ENCODE measurements at places on chromosomes 13 and 19.
A peak's percentile ranks its signal among the peaks of the same experiment; 100 is the strongest.

DNA sequence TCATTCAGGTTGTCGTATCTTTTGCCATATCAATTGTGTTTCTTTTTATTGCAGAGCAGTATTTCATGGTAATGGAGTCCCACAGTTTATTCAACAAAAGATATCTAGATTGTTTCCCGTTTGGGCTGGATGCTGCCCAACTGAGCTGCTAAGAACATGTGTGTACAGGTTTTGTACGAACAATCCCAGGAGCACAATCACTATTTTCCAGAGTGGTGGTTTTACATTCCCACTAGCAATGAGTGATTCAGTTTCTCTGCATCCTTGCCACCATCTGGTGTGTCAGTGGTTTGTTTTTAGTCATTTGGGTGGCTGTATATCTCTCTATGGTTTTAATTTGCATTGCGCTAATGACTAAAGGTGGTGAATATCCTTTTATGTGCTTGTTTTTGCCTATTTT, 52.7 kb upstream of the ZDHHC20 start:
- no peak for DNase-seq

- no peak for DNase-seq
Observed at GRCh38 chr13:75897386-75897785, 261.3 kb downstream of the LMO7 start.

GRCh38 chr19:45352914-45353796, 12.6 kb downstream of the KLC3 start:
- no peak for DNase-seq

- DNase-seq: no peak
Observed at GRCh38 chr13:100387416-100387815, 201.2 kb downstream of the GGACT start.

DNA sequence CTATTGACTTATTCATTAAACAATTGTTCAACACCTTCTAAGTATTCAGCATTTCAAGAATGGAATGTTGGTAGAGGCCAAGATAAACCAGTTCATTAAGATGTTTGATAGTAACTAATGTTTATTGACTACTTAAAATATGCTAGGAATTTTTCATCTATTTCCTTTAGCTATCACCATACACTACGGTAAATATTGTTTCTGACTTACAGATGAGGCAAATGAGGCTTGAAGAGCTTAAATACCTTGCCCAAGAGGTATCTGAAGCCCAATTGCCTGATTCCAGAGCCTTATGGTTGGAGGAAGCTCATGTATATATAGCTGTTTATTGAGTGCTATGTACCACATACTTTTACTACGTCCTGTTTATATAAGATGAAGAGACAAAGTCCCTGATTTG, 286.2 kb downstream of the NDFIP2 start:
- no peak for DNase-seq

DNA sequence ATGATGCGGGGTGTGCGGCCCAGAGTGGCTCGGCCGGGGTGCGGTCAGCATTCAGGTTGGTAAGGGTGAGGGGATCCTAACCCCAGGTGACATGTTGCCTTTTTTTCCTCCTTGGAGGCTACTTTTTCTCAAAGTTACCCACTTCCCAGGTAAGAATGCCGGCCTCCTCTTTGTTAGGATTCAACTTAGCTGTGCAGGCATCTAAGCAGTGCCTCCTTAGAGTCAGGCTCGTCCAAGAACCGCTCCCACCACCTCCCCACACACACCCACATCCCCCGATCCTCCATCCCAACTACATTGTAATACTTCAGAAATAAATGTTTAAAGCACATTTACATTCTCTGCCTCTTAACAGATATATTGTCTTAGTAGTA, 733 bp upstream of the ENOX1 start:
- DNase-seq: no peak

- peak; percentile 88 for DNase-seq
Observed at GRCh38 chr19:40365613-40366401, 17.3 kb downstream of the PLD3 start.

DNA sequence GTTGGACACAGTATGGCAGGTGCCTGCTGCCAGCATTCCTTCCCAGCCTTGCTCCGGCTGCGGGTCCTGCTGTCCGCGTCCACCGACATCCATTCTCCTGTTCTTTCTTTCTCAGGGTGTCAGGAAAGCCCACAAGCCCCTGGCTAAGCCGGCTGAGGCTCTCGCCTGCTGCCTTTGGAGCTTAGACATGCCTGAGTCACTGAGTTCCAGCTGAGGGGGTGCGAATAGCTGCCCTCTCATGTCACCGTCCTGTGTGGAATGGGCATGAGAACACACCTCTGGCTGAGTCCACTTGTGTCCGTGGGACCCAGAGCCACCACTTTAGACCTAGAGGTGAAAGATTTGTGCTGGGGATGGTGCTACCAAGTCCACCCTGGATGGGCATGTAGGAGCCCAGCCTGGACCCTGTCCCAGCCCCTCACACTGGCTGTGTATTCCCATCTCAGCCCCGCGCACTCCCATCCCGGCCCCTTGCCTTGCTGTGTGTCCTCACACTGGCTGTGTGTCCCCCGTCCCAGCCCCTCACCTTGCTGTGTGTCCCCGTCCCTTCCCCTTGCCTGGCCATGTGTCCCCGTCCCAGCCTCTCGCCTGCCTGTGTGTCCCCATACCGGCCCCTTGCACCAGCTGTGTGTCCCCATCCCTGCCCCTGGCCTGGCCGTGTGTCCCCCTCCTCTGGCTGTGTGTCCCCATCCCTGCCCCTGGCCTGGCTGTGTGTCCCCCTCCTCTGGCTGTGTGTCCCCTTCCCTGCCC, 24.6 kb upstream of the IRS2 start:
- DNase-seq: no peak

- no peak for DNase-seq
Observed at GRCh38 chr13:112928972-112929782, 39.8 kb upstream of the MCF2L start.
